Activated CD4-positive, alpha-beta memory T cell treated with anti-CD3 and anti-CD28 coated beads for 36 hours (primary cell): ENCODE measurements at places on chromosomes 12 and 14. TPM values are rescaled to one million over a fixed set of nuclear protein-coding genes. Genes with fewer than 3 reads are reported as not detected.

DNA sequence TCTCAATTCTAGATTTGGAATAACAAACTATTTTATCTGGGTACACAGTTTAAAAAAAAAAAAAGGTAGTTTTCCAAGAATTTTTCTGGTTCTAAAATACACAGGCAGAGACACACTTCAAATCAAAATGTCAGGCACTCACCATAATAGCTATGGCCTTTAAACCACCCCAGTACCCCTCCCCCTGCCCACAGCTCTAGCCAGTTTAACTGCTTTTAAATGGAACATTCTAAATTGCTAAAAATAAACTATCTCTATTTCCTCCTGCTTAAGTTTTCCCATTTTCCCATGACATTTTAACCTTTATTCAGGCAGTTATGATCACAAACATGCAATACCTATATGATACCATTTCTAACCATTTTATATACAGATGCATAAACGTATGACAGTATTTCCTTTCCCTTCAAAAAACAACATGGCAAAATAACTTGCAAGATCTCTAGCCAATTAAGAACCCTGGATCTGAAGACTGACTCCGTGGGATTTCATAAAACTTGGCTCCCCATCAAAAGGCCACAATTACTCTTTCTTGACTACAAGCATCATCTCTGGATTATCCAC, 46.3 kb downstream of the PPP2R5E start:
- DNase-seq = no peak

GRCh38 chr12:47100160-47100559, 20.4 kb upstream of the AMIGO2 start:
- no peak for DNase-seq

- no peak for DNase-seq
Measured at GRCh38 chr12:34186492-34186891, 164.2 kb downstream of the ALG10 start.

DNA sequence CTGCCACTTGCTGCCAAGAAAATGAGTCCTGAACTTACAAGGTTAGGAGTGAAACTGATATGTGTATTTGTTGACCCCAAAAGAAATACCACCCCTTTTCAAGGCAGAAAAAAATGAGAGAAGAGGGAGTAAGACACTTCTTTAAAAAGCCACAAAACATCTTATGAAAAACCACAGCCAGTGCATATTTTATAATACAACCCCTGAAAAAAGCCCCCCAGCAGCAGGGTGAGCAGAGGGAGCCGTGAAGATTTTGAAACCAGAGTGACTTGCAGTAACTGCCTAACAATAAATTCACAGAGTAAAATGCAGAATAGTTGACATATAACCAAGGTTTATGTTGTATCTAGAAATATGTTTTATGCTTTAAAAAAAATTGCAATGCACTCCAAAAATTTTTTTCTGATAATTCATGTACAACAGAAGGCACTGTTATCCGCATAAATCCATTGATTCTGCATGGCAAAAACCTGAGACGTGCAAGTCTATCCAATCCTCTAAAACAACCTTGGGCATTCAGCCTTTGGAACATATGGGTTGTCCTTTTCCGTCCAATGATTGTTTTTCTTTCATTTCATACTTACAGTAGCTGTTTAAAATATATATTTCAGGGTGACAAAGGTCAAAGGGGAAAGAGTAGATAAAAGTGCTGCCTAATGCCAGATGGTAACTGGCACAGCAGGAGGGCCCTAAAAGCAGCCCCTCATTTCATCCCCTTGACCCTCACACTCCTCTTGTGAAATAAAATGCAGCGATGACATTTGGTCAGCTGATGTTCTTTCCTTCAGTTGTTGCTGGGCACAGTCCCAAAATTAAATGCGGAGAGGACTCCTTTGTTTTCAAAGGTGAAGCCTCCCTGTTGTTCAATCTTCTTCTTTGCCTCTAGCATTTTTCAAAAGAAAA, 65.3 kb downstream of the IPO8 start:
- no peak for DNase-seq

DNA sequence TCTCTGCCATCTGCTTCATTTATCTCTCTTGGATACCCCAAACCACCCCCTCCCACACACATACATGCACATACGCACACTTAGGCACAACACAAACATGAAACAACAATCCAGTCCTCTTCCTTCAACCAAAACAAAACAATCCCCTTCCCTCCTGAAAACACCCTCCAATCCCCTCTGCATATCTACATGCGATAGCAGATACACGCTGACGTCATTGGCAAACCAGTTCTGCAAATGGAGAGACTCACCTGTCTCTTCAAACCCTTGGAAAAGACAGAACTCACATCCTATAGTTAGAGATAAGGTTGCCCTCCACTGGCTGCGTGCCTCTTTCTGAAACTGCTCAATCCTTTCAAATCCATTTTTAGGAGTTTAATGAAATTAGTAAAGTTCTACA, 37.2 kb upstream of the RMST start:
- DNase-seq = no peak

DNA sequence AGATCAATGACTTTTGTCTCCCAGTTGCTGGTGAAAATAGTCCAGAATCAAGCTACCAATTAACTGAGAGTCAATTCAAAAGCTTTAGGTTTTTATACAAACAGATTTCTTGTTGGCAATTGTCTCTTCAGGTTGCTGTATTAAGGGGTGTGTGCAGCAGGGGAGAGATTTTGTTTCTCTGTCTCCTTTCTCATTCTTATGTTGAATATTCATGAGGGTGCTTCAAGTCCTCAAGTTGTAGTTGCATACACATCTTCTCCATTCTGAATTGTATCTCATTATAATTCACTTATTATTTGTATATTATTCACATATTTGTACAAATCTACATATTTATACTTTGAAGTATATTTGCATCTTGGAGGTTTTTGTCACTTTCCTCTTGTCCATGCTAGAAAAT, 126.7 kb upstream of the PTPRQ start:
- DNase-seq = no peak

GRCh38 chr12:115273456-115273855, 589.5 kb upstream of the TBX3 start:
- DNase-seq = no peak

- DNase-seq = no peak
Measured at GRCh38 chr12:102681747-102682146, 201.4 kb upstream of the IGF1 start.

DNA sequence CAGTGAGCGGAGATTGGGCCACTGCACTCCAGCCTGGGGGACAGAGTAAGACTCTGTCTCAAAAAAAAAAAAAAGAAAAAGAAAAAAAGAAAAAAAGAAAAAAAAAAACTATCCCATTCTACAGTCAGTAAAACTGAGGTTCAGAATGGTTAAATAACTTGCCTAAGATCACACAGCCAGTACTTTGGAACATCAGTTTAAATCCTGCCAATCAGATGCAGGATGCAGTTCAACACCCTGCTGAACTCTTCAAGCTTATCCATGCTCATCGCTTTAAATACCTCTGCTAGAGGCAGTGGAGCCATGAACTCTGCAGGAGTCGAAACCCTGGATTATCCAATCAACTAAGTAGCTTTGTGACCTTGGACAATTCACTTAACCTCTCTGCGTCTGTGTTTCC, 3.4 kb downstream of the ZNF385A start:
- DNase-seq = no peak

DNA sequence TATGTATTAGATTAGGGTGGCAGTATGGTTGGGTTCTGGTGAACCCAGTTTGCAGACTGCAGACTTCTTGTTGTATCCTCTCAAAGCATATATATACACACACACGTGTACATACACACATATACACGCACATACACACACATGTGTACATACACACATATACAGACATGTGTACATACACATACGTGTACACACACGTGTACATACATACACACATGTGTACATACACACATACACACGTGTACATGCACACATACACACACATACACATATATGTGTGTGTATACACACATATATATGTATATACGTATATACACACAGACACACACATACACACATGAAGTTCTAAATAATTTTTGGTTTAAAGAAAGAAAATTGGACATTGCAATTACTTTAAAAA, 780.2 kb downstream of the FLRT2 start:
- DNase-seq = no peak

DNA sequence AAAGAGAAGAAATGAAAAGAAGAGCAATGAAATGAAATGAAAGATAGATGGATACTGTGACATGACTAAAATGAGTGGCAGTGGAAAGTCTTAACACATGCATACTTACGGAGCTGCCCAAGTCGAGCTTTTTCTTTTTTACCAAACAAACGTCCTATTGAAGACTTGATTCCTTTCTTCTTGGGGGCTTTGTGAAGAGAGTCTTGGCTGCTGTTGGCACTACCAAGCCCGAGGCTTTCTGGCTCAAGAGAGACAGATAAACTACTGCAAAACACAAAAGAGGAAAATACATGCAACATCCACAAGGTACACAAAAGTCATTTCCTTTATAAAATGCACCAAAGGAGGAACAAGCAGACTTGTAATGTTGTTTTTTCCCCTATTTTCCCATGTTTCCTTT, 261.2 kb downstream of the ACSS3 start:
- no peak for DNase-seq

- DNase-seq = no peak
Measured at GRCh38 chr14:105646175-105646574, 119.8 kb downstream of the TMEM121 start.

GRCh38 chr14:68653108-68653507, 139.8 kb downstream of the ZFP36L1 start:
- no peak for DNase-seq

DNA sequence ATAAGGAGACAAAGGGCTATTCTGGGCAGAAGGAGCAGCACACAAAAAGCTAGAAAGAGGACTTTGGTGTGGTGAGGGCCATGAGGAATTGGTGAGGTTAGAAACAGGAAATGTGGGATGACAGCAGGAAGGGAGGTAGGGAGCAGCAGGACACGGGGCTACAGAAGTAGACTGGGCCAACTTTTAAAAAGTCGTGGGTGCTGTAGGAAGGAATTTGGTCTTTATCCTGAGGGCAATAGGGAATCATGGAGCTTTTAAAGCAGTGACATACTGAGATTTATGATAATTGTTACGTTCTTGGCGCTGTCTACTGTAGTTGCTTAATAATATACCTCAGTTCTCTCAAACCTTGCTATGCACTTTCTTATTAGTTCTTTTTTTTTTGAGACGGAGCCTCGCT, 8.2 kb upstream of the CHURC1 start:
- no peak for DNase-seq

Gene NTS
- not detected for total RNA-seq

Gene ERP27
- total RNA-seq = 2.5 TPM
